Activated naive CD8-positive, alpha-beta T cell treated with anti-CD3 and anti-CD28 coated beads for 36 hours (primary cell): ENCODE measurements at places on chromosomes 3 and 15. TPM values are rescaled to one million over a fixed set of nuclear protein-coding genes. Genes with fewer than 3 reads are reported as not detected.

GRCh38 chr15:82966671-82967071 lies 14.2 kb upstream of the HOMER2 start:
- DNase-seq: peak; percentile 17

DNA sequence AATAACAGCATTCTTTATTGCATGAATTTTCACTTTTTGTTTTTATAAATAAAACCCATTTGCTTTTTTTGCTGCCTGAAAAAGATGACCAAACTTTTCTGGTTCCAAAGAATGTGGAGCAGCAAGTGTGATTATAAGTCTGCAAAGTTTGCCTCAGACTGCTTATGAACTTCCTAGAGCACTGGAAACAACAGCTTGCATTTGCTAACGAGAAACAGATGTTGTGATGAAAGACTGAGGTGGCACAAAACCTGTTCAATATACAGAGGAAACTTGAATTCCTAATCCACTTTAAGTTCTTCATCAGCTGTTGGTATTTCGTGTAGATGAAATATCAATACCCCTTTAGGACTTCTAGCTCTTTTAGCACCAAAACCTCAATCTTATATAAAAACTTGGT lies 9.3 kb downstream of the ZPLD1 start:
- DNase-seq: no peak

DNA sequence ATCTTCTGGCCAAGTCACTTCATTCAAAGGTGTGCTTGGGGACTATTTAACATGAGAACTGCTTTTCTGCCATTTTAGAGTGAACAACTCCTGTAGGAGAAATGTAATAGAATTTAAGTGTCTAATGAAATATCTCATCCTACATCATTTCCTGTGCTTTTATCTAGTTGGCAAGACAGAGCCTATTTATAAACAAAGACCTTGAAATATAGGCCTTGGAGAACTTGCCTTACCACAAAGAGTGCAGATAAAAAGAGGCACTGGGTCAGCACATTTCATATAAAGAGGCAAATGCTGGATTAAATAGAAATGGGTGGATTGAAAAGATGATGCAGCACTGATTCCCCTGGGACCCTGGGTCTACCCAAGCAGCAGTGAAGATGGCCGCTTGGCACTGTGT lies 278.0 kb downstream of the SUCLG2 start:
- DNase-seq: no peak

GRCh38 chr15:42955518-42955917 lies 34.9 kb upstream of the TTBK2 start:
- DNase-seq: no peak

DNA sequence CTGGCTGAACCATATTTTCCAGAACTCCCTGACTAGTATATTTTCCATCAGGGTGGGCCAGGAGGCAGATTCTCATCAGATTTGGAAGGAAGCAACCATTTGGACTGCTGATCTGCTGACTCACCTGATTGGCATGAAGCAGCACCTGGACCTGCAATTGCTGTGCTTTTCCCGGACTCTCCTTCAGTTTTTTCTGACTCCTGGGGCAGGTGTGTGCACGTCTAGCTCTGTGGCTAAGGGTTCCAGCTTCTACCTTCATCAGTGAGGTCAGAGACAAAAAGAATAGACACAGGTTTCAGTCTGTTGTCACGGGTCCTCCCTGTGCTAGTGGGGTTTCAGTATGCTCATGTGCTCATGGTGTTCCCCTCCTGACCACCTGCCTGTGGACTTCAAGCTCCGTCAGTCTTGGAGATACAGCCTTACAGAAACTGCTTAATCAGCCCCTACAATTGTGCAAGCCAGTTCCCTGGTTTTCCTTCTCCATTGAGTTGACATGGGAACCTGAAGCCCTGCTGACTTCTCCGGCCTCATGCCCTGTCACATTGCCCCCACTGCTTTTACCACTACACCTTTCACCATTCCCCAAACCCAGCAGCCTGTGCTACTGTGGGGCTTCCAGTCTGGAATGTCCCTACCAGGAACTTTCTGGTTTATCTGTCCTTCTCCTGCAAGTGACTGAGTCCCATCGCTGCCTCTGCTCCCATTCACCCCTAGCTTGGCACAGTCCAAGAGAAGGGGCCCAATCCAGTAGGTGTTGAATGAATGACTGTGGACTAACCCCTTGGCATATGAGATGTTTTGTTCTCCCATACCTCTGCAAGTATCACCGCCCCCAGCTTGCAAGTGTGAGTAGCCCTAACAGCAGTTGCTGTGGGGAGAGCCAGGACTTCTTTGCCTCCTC lies 31.7 kb downstream of the HMCES start:
- no peak for DNase-seq

GRCh38 chr3:140388202-140388922 lies 289.5 kb upstream of the TRIM42 start:
- no peak for DNase-seq

DNA sequence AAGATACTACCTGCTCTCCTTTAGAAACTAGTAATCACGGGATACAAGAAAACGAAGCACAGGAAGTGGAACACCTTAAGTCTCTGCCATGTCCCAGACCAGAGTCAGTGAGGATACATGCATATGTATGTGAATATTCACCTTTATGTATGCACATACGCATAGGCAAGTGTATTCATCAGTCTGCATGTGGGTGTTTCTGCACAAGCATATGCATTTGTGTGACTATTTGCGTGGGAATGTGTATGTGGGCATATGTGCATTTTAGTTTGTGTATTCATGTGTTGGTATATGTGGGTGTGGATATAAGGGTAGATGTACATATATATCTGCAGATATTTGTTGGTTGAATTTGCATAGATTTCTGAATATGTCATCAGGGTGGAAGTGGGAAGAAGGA lies 889.7 kb downstream of the AGBL1 start:
- no peak for DNase-seq

- DNase-seq: no peak
Observed at GRCh38 chr3:32360493-32360827, 31.2 kb upstream of the CMTM7 start.

GRCh38 chr3:61734749-61735686 lies 173.6 kb downstream of the PTPRG start:
- no peak for DNase-seq

GRCh38 chr3:21502656-21503055 lies 248.4 kb downstream of the ZNF385D start:
- DNase-seq: no peak

The CDCP1 gene
- total RNA-seq: 1.1 TPM

- DNase-seq: no peak
Observed at GRCh38 chr3:57068437-57069089, 8.1 kb downstream of the SPATA12 start.

- DNase-seq: no peak
Observed at GRCh38 chr3:2543247-2543646, 444.6 kb downstream of the CNTN4 start.

- no peak for DNase-seq
Observed at GRCh38 chr3:28122227-28122626, 119.2 kb upstream of the CMC1 start.

DNA sequence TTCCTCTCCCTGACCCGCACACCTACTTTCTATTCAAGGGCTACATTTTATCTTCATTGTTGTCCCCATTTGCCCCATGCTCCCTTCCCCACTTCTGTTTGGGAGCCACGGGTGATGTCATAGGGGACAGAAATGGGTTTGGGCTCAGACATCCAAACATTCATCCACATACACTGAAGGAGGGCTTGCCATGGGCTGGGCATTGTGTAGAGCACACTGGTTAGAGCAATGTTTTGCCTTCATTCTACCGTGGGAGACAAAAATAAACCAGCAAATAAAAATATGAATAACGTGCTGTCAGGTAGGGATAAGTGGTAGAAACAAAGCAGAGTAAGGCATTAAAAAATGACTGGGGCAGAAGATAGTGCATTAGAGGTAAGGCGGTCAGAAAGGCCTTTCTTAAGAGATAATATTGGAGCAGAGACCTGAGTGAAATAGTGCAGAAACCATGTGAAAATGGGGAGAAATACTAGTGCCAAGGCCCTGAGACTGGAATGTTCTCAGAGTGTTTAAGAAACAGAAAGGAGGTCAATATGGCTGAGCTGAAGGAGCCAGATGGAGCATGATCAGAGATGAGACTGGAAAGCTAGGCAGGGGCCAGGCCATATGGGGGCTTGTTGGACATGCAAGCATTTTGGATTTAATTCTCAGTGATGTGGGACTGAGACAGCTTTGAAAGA lies 40.9 kb upstream of the CLSTN2 start:
- DNase-seq: no peak

- DNase-seq: no peak
Observed at GRCh38 chr3:107664614-107665013, 141.9 kb downstream of the BBX start.

The KNG1 gene
- not detected for total RNA-seq

GRCh38 chr3:156360963-156361362 lies 194.0 kb downstream of the SSR3 start:
- no peak for DNase-seq

The SLC28A1 gene
- total RNA-seq: not detected

DNA sequence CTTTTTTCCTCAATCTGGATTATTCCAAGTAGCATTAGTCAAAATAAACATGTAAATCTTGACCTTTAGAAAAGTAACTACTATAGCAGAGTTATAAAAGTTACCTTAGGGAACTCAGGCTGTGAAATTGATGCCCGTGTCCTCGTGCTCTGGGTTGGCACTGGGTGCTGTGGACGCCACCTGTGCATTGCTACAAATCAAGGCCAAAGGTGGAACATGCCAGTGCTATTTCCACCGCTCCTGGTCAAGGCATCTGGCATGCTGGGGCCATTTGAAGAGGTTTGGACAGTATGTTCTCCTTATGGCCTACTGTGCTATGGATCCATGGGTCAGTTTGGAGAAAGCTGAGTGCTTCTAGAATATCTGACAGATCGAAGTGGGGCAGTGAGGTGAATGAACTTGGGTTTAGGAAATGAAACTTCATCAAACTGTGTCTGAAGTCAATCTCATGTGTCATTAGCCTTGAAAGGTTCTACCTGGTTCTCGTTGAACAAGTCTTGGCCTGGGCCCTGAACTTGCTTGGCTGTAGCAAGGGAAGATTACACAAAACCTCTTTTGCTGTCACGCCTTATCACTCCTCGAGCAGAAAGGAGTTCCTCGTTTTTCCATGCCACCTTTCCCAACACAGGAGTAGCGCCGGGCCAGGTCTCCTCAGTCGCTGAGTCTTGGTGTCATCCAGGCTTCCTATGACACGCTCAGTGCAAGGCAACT lies 397.6 kb upstream of the RGMA start:
- DNase-seq: no peak

DNA sequence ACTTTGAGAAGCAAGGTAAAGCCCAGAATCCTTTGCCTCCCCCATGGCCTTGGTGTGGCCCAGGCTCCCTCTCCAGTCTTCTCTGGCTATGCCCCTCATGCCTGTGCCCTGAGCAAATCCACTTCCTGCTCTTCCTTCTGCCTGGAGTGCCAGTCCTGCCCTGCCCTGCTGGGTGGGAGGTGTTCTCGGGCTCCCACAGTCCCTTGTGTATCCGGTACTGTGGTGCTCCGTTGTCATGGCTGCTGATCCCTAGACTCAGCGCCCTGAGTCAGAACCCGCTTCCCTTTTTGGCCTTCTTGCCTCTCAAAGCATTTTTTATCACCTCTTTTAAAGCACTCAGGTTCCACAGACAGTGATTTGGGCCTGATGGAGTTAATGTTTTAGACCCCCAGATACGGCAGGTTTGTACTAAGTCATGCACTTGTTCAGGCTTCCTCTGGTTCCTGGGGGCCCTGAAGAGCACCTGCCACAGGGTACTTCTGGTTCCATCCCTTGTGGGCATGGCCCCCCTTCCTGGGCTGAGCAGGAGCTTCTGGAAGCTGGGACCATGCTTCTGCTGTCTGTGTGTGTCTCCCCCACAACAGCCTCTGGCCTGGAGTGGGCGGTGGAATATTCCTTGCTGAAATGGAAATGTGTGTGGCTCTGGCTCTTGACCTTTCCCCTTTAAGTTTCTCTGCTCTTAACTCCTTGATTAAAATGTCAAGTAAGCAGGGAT lies 29.6 kb upstream of the ADAMTS7 start:
- DNase-seq: peak; percentile 14

The BFSP2 gene
- not detected for total RNA-seq

DNA sequence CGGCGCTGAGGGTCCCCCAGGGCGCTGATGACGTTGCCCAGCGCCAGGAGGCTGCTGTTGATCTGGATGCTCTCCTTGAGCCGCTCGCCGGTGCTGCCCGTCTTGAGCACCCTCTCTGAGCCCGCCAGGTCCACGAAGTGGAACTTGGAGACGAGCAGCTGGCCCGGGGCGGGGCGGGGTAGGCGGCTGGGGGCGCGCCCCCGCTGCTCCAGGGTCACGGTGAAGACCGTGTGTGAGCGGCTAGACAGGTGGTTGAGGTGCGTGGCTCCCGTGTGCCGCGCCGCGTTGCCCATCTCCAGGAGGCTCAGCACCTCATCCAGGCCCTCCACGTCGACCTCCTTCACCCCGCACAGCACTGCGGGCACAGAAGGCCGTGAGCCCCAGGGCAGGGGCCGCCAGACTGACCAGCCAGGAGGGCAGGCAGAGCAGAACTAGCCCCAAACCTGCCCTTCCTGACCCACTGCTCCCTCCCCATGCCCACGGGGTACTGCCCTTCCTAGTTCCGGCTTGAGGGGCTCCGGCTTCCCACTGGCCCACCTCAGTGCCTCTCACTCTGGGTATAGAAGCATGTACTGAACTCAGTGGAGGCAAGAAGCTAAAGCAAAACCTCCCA lies 6.1 kb downstream of the KIF7 start:
- DNase-seq: no peak

- DNase-seq: no peak
Observed at GRCh38 chr3:40128166-40128565, 181.3 kb upstream of the EIF1B start.

DNA sequence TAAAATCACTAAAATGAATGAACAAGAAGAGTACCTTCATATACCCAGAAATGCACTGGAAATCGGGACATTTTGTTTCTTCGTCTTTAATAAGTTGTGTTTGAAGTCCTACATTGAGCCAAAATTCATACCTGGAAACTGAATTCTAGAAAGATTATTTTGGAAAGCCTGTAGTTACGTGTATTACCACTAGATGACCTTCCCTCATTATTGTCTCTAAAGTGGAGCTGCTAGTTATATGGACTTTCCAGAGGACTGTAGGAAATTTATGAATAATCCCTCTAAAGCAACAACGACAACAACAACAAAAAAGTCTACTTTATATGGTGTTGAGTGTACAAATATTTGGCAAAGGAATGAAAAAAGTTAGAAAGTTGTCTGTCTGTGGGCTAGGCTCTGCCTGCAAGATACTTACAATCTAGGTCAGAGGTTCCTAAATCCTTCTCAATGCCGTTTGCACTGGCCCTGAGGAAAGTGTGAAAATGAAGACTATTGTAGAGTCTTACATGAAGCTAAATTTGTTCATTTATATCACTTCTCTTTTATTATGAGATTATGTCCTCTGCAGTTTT lies 234.8 kb upstream of the NR2E3 start:
- DNase-seq: no peak

GRCh38 chr3:9007213-9007612 lies 43.9 kb upstream of the RAD18 start:
- no peak for DNase-seq

The GOLGA8R gene
- total RNA-seq: 1.4 TPM

- DNase-seq: no peak
Observed at GRCh38 chr3:65449841-65450428, 588.8 kb downstream of the MAGI1 start.

DNA sequence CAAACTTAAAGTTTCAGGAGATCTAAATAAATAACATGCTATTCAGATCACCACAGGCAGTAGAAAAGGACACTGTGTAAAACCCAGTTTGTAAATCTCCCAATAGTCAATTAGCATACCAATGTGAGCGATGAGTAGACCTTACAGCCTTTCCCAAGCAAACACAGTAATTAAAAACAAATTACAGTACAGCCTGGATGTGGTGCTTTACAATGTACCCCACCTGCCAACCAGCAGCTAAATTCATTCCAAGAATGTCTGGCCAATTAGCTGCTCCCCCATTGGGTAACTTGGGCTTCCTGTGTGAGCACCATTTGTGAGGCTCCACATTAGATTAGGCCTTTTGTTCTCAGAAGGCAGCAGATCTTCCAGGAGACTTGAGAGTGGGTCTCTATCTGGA lies 635.0 kb downstream of the TBL1XR1 start:
- DNase-seq: no peak
